ENCODE measurements at places on chromosomes 7 and 10.
A peak's percentile ranks its signal among the peaks of the same experiment; 100 is the strongest.

GRCh38 chr7:109126404-109127050, 556.9 kb downstream of the DNAJB9 start:
- no peak for DNase-seq

- no peak for DNase-seq
Observed at GRCh38 chr7:2968616-2969397, 74.9 kb downstream of the CARD11 start.

- DNase-seq: peak; percentile 26
Observed at GRCh38 chr10:60883187-60883586, 60.8 kb downstream of the RHOBTB1 start.

GRCh38 chr10:3401491-3401938, 228.9 kb upstream of the PITRM1 start:
- no peak for DNase-seq

DNA sequence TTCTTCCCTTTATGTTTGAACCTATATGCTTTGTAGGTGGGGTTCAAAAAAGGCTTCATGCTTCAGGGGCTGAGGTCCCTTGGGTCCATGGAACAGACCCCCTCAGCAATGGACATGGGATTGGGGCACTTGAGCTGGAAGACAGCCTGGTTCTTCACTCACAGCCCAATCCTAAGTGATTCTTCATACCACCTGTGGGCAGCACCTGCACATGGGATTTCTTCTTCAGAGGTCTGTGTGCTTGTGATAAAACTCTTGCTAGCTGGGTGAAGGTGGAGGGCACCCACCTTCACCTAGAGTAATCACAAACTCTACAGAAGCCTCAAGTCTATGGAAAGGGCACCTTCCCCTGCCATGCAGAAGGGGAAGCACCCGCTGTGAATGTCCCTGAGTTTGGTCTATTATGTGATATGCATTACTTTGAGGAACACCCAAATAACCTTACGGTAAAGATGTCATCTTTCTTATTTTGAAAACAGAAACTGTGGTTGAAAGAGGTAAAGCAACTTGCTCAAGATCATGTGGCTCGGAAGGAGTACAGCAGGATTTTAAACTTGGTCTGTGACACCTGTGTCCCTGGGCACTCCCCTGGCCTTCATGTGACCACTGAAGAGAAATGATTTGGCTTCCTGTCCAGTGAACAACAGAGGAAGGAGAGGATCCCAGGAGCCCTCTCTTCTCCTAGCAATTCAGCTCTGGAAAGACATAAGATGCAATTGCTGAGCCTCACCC, 469.5 kb upstream of the ZMIZ1 start:
- DNase-seq: no peak

- DNase-seq: no peak
Observed at GRCh38 chr7:47328392-47329319, 253.3 kb downstream of the TNS3 start.

DNA sequence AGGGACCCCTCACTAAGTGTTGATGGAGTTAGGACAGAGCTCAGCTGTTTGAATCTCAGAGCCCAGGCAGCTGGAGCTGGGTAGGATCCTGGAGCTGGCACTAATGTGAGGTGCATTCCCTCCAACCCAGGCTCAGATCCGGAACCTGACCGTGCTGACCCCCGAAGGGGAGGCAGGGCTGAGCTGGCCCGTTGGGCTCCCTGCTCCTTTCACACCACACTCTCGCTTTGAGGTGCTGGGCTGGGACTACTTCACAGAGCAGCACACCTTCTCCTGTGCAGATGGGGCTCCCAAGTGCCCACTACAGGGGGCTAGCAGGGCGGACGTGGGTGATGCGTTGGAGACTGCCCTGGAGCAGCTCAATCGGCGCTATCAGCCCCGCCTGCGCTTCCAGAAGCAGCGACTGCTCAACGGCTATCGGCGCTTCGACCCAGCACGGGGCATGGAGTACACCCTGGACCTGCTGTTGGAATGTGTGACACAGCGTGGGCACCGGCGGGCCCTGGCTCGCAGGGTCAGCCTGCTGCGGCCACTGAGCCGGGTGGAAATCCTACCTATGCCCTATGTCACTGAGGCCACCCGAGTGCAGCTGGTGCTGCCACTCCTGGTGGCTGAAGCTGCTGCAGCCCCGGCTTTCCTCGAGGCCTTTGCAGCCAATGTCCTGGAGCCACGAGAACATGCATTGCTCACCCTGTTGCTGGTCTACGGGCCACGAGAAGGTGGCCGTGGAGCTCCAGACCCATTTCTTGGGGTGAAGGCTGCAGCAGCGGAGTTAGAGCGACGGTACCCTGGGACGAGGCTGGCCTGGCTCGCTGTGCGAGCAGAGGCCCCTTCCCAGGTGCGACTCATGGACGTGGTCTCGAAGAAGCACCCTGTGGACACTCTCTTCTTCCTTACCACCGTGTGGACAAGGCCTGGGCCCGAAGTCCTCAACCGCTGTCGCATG, 5.2 kb downstream of the CHPF2 start:
- no peak for DNase-seq

GRCh38 chr10:122303271-122304053, 32.4 kb downstream of the BTBD16 start:
- DNase-seq: no peak

DNA sequence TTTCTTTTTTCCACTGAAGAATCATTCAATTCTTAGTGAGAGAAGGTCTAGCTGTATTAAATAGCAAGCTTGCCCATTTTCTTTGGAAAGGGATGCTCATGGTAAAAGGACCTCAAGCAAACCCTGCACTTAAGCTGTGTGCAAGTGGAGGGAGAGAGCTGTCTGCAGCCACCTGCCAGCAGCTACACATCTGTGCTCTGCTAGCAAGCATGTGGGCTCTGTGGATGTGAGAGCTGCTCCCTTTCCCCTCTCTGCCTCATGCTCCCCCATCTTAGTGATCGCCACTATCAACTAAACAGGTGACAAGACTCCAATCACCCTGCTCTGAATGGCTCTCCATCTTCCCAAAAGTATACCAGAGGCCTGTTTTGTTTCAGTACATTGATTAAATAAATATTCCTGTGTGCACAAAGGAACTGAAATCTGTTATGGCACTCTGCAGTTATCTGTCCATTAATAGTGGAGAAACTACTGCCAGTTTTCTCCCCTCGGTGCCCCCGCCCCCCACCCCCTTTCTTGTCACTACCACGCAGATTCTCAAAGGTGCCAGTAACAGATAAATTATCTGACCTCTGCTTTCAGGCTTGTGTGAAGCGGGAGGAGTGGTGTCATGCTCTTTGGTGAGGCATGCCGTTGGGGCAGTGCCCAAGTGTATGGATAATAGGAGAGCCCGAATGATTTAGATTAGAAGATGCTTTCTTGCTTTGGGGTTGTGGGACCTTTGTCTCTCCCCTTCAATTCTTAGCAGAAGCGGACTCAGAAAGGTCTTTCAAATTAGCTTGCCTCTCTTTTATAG, 26.4 kb downstream of the AUTS2 start:
- DNase-seq: no peak

DNA sequence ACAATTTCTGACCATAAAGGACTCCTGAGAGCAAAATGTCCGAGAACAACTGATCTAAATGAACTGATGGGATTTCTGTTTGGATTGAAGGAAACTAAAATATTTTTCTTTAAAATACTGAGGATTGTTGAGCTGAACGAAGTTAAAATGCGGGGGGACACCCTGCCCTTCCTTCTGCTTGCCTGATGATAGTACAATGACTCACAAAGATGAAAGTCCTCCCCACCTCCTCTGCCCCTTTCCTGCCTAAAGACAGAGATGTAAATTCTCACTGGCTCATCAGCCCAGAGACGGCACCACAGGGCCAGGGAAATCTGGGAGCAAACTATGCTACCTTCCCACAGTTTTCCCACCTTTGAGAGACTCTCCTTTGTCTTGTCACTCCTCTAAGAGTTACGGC, 180.6 kb downstream of the PHTF2 start:
- no peak for DNase-seq

DNA sequence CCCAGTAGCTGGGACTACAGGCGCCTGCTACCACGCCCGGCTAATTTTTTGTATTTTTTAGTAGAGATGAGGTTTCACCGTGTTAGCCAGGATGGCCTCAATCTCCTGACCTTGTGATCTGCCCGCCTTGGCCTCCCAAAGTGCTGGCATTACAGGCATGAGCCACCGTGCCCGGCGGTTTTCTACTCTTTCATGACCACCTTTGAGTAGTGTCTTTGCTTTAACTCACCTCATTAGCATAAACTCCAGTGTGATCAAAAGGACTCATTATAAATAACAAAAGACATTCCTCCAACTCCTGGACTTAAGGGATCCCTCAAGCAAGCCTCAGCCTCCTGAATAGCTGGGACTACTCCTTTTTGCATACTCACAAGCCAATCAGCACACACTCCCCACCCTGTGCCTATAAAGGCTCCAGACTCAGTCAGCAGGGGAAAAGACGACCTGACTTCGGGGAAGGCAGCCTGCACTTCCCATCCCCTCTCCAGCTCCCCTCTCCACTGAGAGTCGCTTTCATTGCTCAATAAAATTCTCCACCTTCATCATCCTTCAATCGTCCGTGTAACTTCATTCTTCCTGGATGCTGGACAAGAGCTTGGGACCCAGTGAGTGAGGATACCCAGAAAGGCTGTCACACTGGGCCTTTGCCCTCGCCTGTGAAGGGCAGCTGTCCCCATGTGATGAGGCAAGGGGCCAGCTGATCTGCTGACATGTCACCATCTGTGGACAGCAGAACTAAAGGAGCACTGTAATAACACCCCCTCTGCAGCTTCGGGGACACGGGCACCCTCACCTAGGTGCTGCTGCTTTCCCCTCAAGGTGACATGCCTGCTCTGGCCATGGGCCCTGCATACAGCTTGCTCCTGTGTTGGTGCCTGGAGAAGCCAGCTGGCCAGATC, 35.0 kb upstream of the EIF4H start:
- no peak for DNase-seq

DNA sequence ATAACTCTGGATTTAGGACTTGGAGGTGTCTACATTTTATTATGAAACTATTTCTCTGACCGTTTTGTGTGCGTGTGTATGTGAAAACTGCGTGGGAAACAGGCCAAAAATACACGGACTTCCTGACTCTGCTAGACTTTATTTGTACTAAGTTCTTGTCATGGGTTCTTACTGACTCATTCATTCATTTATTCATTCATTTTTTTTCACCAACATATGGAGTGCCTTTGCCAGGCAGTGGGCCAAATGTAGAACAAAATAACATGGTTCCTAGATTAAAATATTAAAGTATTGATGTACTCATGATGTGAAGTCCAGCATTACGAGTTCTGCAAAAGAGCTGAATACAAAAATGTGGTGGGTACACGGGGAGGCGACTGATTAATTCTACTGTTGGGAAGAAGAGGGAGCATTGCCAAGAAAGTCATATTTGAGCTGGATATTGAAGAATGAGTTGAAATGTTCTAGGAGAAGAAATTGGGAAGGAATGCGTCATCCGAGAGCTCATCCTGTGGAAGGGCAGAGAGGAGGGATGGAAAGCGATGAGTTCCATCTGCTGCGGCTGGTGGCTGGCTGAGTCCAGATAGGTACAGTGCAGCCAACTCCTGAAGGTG, 24.6 kb downstream of the CACNB2 start:
- no peak for DNase-seq

GRCh38 chr10:50850578-50851230, 34.7 kb downstream of the A1CF start:
- DNase-seq: no peak

DNA sequence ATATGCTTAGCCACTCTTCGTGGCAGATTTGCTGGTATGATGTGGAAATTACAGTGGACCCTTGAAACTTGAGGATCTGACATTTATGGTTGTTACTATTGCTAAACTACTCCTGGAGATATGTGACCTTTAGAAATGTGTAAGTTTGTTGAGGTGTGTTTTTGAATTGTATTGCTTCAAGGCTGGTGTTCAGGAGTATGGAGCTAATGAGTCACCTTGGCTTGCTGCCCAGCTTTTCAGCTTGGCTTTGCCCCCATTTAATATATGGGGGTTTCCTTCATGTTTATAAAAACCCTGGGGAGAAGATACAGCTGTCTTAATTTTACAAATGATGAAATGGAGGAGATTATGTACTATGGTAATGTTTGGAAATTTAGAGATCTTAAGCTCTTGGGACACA, 11.6 kb downstream of the HBP1 start:
- peak; percentile 69 for DNase-seq

- no peak for DNase-seq
Observed at GRCh38 chr7:111568419-111568818, 6.1 kb upstream of the IMMP2L start.

GRCh38 chr10:119526621-119527592, 15.6 kb downstream of the RGS10 start:
- no peak for DNase-seq

- DNase-seq: no peak
Observed at GRCh38 chr10:95346715-95347401, 56.1 kb upstream of the PDLIM1 start.

GRCh38 chr7:1234881-1235500, 2.3 kb downstream of the UNCX start:
- no peak for DNase-seq

DNA sequence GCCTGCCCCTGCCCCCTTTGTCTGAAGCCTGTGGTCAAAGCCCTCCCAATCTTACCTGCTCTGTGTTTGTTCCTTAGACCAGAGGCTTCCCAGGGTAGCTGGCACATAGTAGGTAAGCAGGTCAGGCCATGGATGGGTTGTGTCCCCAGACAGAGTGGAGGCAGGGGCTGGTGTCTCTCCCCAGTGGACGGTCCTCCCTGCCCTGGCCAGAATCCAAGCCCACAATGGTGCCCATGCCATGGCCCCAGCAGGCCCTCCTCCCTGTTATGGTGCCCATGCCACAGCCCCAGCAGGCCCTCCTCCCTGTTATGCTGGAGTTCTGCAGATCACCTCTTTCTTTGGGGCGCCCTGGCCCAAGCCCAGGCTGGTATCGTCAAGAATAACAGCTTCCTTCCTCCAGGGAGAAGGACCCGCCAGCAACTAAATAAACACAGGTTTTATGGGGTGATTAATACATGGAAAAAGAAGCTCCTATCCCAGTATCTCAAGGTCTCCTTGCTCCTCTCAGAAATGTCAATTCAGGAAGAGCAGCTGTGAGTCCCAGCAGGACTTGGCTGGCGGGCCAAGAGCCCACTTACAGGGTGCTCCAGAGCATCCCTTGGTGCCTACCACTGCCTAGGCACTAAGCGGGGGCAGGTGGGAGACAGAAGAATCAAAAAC, 82.0 kb downstream of the NEURL1 start:
- DNase-seq: no peak

DNA sequence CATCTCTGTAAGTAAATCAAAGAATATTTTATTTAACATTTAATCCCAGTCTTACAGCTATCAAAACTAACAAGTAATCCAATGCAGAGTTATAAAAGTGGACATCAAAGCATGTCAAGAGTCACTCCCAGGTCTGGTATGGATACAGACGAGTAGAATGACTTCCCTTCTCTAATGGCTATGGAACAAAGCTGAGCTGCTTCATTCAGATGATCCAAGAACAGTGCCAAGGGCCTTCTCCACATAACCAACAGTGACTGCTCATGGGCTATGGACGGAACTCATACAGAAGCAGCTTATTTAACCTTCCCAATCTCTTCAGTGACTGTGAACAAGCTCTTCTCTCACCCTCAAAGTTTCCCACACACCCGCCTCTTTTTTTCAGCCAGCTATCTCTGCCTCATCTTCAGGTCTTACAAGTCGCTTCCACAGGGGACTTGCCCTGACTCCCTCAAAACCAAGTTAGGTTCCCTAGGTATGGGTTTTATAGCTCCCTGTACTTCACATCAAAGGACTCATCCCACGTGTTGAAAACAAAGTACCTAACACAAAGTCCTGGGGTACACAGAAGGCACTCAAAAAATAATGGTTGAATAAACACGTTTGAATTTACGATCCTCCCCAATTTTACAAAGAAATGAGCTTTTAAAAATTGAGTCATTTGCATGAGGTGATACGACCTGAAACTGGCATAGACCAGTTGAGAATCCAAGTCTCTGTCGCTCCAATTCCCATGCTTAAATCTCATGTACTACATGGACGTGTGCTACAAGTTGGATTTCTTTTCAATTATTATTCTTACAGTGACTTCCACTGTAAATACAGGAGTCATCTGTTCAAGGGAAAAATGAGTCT, 3.1 kb downstream of the USP6NL start:
- DNase-seq: no peak
